NCI-H2081 (cell line): ENCODE measurements at places on chromosomes 3 and 15.

DNA sequence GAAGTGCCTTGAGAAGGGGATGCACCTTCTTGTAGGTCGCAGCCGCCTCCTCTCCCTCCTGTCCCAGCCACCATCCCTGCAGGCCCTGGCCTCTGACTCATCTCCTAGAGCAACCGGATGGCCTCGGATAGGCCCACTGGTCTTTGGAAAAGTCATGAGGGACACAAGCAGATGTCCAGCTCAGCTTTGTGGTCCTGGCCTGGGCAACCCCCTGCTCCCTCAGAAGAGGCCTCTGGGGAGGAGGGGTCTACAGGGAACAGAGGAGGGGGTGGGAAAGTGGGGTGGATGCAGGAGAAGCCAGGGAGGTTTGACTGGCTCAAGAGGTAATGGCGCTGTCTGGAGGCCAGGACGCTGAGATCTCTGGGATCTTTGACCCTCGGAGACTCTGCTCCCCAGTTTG is 259.2 kb upstream of the TLE3 start:
- DNase-seq: no peak

- DNase-seq: peak; percentile 78
These were observed at the start of gene DLL4 for GRCh38 chr15:40928821-40929659. DLL4 (plus strand) TSS chr15:40929340; CDS start chr15:40929669, 329 bp downstream.

DNA sequence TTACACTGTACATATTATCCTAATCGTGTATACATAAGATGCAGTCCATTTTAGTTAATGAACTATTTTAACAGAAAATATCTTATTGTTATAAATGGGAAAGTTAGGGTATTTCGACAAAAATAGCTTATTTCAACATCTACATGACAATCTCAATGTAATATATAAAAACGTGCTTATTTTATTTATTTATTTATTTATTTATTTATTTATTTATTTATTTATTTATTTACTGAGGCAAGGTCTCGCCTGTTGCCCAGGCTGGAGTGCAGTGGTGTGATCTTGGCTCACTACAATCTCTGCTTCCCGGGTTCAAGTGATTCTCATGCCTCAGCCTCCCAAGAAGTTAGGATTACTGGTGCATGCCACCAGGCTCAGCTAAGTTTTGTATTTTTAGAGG is 614.2 kb downstream of the CADM2 start:
- no peak for DNase-seq

- no peak for DNase-seq
These were observed 209.8 kb downstream of the PDCD6IP start for GRCh38 chr3:34008191-34008590.

- DNase-seq: no peak
These were observed 312.5 kb downstream of the NTRK3 start for GRCh38 chr15:87944050-87944449.

GRCh38 chr3:60282866-60283265 is 968.4 kb downstream of the FHIT start:
- DNase-seq: no peak

DNA sequence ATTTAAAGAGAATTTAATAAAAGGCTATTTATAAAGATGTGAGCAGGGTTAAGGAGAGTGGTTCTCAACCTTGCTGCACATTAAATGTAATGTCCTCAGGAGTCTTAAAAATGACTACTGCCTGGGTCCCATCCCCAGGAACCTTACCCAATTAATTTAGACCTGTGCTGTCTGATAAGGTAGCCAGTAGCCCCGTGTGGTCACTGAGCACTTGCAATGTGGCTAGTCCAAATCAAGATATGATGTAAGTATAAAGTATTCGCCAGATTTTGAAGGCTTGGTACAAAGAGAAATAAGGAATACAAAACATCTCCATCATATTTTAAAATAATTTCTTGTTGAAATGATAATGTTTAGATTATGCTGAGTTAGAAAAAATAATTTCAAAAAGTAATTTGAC is 343.3 kb upstream of the PPP2R3A start:
- no peak for DNase-seq

GRCh38 chr3:174329321-174329720 is 529.8 kb upstream of the NAALADL2 start:
- DNase-seq: no peak

DNA sequence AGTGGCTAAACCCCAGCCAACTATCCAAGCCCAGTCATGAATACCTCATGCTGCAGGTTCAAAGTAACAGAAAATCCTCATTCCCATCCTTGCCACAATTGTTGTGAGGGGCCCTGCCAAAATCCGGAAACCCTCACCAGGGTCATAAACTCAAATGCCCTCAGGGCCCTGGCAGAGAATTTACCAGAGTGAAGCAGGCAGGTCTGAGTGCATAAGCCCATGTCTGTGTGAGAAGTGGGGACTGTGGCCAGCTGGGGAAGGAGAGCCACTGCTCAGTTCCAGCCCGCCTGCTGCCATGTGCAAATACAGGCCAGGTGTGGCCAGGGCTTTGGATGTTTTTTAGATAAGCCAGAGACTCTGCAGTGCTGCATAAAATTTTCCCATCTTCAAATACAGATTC is 7.0 kb downstream of the CEP152 start:
- DNase-seq: peak; percentile 71

GRCh38 chr15:34984889-34985630 is 3.0 kb downstream of the ZNF770 start:
- no peak for DNase-seq

DNA sequence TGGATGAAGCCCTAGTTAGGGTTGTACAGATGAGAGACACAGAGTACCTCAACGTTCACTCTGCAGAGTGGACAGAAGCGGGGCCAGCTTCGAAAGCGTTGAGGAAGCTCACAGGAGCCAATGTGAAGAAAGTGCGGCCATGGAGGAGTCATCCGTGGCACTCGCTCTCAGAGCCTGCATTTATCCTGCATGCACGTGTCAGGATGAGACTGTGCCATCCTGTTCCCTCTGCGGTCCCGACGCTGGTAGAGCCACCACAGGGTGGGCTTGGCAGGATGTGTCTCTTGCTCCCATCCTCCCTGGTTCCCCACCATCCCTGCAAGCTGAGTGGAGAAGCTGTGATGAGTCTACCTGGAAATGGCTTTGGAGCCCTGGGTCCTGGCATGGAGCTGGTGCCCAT is 39.3 kb downstream of the KLHL25 start:
- no peak for DNase-seq

DNA sequence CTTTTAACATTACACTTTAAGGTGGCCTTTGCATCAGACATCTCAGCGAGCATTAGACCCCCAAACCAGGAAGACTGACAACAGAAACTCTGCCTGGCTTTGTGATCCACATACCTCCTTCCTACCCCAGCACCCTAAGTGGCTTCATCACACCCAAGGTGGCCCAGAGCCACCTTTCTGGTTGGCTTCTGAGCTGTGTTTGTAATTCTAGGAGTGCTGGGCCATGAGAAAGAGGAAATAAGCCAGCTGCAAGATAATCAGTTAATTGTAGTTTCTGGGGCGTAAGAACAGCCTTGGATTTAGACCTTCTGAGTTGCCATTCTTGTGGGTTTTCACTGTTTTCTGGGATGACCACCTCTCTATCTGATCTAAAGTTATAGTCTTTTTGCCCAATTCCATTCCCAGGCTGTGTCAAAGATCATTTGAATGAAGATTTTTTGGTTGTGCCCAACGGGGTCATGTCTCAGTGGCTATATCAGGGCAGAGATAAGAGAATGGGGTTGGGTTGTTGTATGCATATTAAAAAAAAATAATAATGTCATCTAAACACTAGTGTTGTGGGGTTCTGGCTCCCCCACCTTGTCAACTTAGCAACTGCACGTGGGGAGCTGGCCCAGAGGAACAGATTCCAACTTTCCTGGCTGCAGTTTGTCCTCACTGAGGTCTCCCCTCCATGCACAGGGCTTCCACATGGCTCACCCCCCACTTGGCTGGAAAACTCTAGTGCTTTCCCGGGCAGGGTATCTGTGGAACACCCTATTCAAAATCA is 234.8 kb upstream of the WNT5A start:
- DNase-seq: no peak

GRCh38 chr15:41462084-41462795 is 31.4 kb upstream of the ITPKA start:
- no peak for DNase-seq

DNA sequence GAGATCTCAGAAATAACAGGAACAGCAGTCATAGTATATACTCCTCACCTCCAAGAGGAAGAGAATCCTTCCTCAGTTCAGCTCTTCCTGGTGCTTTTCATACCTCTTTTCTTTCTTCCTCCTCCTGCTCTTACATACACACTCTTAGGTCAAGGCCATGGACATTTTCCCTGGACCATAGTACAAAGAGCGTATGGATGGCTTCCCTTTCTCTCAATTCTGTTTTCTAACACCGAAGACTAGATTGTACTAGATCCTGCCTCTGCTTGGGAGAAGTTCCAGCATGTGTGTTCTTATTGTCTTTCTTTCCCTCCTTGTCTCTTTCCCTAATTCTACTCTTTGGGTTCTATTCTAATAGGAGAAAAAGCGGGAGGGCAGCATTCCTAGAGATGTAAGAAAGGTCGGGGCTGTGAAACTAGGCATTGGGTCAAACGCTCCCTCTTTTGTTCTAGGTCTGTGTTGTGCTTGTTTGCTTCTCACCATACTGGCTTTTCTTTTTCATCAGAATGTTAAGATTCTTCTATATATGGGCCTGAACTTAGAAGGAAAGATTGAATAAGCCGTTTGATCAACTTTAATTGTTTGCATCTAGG is 77.4 kb downstream of the VPS8 start:
- no peak for DNase-seq
